ENCODE measurements at places on chromosomes 2 and 18.

GRCh38 chr2:231383416-231384108 is 11.9 kb upstream of the B3GNT7 start:
- DNase-seq: no peak

DNA sequence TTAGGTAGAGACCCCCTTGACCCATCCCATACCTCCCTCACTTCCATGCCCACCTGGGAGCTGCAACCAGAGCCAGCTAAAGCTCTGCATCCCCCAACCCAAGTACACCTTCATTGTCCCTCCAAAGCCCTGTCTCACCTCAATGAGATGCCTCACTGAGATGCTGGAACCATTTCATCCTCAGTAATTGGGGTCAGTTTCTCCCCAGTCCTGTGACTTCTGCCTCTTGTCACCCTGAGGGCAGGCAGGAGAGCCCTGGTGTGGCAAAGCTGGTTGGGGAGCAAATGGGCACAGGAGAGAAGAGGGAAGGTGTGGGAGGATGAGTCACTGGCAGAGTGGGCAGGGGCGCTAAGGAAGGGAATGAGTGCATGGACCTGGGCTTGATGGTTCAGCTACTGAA is 27.9 kb upstream of the NT5DC4 start:
- DNase-seq: no peak

- DNase-seq: no peak
These were observed 210.4 kb downstream of the TMEM163 start for GRCh38 chr2:134508391-134508790.

DNA sequence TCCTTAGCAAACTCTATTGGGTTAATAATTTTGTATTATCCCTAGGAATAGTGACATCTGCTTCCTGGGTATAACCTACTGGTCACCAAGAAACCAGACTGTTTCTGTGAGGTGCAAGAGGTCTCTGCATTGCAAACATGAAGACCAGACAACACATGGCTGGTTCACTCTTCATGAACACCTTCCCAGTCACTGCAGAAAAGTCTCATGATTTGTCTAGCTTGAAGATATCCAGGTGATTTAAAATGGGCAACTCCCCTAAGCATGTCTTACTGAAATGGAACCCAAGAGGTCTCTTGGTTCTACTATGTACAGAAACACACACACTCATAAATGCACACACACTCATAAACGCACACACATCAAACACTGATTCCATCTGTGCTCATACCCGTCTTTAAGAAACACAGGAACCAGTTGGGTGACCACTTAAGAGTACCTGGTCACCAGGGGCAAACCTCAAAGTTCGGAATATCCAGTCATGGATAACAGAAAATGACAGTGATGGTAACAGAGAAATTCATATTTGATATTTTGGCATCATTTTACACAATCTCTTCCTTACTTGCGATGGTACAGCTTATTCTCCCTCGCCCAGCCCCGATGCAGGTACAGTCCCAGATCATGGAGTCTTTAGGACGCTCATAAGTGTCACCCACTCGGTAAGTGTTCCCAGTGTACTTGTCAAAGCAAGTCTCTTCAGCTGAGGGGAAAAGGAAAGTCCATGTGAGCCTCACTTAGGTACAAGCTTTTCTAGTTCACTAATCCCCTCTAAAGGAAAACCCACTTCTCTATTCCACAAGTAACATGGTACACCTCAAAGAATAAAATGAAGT is 2.9 kb downstream of the FN1 start:
- DNase-seq: no peak

DNA sequence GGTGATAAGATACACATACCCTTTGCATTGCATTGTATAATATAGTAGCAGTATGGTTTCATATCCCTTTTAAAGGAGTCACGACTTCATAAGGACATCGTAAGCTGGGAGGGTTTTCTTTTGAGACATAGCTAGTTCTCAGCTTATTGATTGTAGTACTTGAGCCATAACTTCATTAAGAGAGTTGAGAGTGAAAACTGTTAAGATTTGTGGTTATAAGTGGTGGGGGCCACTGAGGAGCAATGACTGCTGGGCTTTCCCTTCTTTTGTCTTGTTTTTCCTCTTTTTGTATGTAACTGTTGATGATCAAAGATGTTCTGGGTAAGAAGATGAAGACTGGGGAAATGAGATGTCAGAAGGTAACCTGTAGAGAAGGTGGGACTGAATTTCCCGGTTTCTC is 11.0 kb downstream of the EIF5B start:
- no peak for DNase-seq

GRCh38 chr2:6310256-6311215 is 555.2 kb downstream of the CMPK2 start:
- DNase-seq: peak; percentile 34

GRCh38 chr18:23798824-23799223 is 109.6 kb downstream of the LAMA3 start:
- DNase-seq: no peak

DNA sequence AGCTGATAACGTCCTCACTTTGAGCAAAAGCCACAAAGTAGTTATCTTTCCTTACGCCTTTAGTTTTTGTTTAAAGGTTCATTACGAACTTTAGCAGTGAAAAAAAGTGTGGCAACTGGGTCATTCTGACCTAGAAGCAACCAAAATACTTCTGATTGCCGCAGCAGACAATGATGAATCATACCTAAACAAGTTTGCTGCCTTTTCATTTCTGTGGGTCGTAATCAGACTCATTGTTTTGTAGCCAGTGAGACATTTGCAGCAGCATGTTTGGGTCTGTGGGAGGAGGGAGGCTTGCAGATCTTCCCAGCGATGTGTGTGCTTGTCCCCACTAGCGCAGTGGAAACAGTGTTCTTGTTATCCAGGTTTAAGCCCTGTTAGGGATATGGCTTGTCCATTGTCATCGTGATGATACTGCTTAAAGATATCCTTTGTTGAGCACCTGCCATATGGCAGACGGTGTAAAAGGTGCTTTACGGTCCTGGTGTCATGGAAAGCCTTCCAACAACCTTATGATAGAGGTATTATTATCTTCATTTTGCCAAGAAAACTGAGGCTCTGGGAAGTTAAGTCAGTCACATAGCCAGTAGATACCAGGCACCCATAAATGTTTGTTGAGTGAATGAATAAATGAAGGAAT is 1.3 kb upstream of the GREB1 start:
- peak; percentile 31 for DNase-seq

GRCh38 chr18:34224423-34225217 is at the start of gene NOL4:
Gene NOL4, minus strand, starts transcription at chr18:34224913. Its CDS starts 1,660 bp downstream, at chr18:34223253.
- peak; percentile 7 for DNase-seq

DNA sequence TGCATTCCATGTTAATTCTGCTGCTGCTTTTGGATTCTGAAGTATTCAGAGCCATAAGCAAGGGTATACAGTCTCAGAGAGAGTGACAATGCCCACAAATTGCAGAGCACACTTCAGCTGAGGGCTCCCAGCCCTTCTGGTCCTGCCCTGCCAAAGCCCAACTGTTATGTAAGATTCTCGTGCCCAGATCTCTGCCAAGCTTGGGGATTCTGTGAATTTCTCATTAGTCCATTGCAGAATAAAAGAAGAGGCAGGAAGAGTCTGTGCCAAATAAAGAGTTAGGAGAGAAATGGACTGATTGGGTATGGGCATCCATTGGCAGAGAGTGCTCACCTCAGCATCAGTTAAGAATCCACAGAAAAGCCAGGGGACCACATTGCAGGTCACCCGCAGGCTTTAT is 112.0 kb upstream of the PNPT1 start:
- no peak for DNase-seq

DNA sequence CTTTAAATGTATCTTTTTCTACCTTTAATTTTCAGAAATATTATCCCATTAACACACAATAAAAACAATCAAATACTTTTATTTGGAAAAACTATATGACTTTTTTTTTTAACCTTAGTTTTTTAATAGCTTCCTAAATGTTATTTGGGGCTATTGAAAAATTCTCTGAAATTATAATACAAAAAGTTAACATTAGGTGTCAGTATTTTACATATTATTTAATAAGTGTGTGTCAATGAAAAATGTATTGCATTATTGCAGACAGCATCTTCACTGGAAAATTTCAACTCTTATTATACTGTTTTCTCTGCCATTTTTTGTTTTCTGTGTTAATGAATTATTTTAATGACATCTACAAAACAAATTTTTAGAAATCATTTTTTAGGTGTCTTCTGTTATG is 51.1 kb upstream of the ARHGAP15 start:
- no peak for DNase-seq

- no peak for DNase-seq
These were observed 42.0 kb upstream of the ACMSD start for GRCh38 chr2:134796373-134796772.

DNA sequence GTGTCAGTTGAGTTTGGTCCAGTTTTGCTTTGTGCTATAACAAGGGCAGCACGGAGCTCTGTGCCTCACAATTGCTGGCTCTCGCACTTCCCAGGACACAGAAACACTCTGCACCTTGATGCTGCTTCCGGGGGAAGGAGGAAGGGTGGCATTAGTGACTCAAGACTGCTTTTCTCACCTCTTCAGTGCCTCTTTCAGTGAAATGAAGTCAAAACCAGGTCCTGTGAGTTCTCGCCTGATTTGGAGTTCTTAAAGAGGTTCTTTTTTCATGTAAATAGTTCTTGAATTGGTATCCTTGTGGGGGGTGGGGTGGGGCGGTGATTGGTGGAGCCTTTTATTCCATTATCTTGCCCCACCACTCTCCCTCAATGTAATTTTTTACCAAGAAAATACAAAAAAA is 91.5 kb upstream of the MYT1L start:
- no peak for DNase-seq

DNA sequence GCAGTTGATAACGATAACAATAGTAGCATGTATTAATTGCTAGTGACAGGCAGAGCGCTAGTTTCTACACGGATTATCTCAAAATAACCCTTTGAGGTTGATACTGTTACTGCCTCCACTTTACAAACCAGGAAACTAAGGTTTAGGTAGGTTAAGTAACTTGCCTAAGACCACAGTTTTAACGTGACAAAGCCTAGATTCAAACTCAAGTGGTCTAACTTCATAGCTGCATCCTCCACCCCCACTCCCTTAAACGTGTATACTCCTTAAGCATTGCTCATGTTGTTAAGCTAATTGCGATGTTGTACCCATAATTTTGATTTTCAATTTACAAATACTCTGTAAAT is 1.2 kb downstream of the ME2 start:
- DNase-seq: no peak

GRCh38 chr2:42925742-42926433 is 133.5 kb upstream of the HAAO start:
- DNase-seq: no peak

- DNase-seq: peak; percentile 78
These were observed at the start of gene BBS5 for GRCh38 chr2:169479257-169480078. Gene BBS5, plus strand, starts transcription at chr2:169479494. Its CDS starts 60 bp downstream, at chr2:169479554.

DNA sequence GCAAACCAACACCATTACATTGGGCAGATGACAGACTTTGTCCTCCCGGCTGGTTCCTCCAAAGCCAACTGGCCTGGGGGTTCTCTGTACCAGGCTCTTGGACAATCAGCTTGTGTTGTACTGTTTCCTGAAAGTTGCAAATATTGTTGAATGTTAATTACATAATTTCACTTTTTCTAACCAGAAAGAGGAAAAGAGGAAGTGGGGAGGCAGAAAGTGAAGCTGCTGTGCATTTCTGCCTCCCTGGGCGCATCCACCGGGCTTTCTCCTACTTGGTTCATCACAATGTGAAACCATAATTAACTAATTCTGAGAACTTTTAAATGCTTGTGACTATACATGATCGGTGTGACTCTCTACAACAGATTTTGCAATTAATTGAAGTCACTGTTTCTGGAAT is 10.1 kb downstream of the TWIST2 start:
- DNase-seq: peak; percentile 37

DNA sequence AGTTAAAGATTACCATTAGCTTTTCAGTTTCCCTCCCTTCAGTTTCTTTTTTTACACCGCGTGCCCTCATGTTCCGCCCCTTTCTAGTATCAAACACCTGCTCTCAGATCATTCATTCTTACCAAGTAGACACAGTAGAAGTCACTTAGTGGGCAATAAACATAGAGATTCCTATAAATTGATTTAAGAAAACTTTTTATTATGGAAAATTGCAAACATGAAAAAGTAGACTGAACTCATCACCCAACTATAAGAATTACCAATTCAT is 21.2 kb upstream of the CNRIP1 start:
- DNase-seq: no peak

DNA sequence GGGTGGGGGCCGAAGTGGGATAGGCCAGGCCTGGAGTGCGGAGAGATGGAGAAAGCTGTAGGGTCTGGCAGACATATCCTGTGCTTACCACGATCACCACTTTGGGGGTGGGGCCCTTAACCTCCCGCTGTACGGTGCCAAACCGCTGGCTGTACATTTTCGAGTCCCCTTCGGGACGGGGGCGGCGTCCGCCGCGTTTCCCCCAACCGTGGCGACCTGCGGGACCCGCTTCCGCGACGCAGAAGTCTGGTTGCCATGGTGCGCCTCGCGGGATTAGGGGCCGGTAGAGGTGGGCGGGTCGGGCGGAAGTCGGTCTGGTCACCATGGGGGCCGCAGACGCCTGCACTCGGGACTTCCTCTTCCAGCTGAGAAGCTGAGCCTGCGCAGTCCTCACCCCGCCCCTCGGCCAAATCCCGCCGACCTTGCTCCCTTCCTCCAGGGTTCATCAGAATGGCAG is at the start of gene CFAP53:
CFAP53 (minus strand) TSS at position 248 of the 457 bp plus-strand sequence; CDS start at position 157, 91 bp downstream.
- DNase-seq: peak; percentile 84

- no peak for DNase-seq
These were observed 20.9 kb downstream of the NFATC1 start for GRCh38 chr18:79416677-79417052.

GRCh38 chr18:25568986-25569385 is 217.0 kb upstream of the ZNF521 start:
- DNase-seq: no peak

GRCh38 chr2:62348700-62349099 is 152.8 kb downstream of the B3GNT2 start:
- DNase-seq: no peak

GRCh38 chr18:50875966-50876536 is 2.9 kb upstream of the ME2 start:
- no peak for DNase-seq

DNA sequence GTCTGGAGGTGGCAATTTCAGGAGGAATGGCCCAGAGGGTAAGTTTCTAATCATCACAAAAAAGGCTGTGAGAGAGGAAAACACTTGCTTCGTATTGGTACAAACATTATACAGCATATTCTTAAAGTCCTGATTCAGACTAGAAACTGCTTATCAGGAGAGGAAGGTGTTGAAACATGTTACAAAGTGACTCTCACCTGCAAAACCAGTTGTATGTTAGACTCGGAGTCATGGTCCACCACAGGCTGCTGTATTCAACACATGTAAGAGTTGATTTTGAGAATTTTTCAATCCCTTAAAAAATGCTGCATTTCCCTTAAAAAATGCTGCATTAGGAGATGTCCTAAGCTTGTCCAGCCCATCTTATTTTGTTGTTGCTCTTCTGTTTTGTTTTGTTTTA is 61.5 kb downstream of the MBP start:
- no peak for DNase-seq

- DNase-seq: no peak
These were observed 4.8 kb downstream of the ATOH8 start for GRCh38 chr2:85758361-85759256.

DNA sequence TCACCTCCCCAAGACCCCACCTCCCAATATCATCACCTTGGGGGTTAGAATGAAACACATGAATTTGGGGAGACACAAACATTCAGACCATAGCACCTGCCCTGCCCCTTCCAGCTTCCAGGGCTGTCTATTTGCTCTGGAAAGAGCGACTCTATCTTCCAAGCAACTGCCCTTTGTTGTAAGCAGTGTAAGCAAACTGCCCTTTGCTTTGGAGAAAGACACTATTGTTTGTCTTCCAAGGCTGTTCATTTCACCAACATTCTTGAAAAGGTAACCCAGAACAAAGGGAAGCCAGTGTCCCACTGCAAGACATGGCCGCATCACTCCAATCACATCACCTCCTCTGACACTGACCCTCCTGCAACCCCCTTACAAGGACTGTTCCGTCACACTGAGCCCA is 16.9 kb upstream of the SEH1L start:
- no peak for DNase-seq

GRCh38 chr2:100054426-100054825 is 88.0 kb downstream of the AFF3 start:
- no peak for DNase-seq

Data from fibroblast of skin of right quadriceps (primary cell).